HCT116 (cell line): ENCODE measurements at places on chromosomes 1 and 21.

DNA sequence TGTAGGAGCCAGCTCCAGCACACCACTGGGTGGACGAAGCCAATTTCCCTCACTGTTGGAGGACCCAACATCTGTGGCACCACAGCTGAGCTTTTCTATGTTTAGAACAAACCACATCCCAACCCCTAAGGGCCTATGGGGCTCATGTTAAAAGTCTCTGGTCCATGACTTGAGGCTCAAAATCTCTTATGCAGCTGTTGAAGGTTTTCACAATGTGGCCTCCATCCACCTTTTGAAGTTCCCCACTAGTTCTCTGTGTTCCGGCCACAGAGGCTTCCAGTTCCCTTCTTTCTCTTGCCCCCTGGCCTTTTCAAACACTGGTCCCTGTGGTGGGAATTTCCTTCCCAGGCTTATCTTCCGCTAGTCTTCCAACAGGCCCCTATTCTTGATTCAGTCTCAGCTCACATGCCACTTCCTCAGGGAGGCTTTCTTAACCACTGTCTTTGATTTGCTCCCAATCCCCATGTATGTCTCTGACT is 3.9 kb upstream of the IFNLR1 start:
- no peak for DNase-seq

- no peak for DNase-seq
These were observed 257.2 kb downstream of the FGGY start for GRCh38 chr1:59554011-59554663.

- no peak for DNase-seq
These were observed 10.8 kb downstream of the EFCAB14 start for GRCh38 chr1:46708121-46708520.

DNA sequence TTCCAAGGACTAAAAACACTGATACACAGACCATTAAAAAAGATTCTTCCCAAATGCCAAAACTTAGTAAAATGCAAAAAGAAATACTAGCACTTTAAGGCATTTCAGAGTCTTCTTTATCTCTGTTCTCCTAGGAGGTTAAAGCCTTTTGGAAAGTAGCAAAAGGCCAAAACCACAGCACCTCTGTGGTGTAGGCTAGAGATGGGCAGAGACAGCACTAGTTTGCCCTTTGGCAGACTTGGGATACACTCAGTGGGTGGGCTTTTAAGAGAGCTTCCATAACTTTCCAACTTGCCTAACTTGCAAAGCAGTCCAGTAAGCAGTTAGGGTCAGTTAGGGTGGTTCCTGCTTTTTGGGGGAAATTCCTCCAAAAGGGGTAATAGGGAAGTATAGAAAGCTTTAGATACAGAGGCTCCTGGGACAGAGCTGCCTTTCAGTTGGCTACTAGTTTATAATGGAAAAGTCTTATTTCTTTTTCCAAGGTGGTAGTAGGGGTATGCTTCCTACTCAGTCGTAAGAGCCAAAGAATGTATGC is 17.9 kb upstream of the PTCH2 start:
- no peak for DNase-seq

DNA sequence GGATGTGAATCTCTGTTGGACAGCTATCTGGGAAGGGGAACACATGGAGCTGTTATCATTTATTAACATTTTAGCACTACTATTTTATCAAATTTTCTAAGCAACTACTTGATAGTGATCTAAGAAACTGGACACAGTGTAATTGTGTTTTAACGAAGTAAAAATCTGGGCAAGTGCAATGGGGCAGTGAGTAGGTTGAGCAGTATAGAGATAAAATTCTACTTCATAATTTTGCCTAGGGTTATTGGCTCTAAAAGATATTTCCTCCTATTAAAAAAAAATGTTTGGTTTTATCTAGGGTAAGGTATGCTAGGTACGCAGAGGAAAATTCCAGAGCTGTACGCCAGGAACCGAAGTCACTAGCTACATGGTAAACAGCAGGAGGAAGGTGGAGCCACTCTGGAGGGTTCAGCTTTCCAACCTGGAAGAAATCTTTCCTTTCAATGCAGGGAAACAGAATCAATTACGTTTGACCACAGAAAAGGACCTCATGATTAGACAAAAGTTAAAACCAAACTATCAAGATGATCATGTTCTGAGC is 43.3 kb downstream of the BCAR3 start:
- no peak for DNase-seq

- no peak for DNase-seq
These were observed 42.0 kb downstream of the PCSK9 start for GRCh38 chr1:55081188-55081904.

DNA sequence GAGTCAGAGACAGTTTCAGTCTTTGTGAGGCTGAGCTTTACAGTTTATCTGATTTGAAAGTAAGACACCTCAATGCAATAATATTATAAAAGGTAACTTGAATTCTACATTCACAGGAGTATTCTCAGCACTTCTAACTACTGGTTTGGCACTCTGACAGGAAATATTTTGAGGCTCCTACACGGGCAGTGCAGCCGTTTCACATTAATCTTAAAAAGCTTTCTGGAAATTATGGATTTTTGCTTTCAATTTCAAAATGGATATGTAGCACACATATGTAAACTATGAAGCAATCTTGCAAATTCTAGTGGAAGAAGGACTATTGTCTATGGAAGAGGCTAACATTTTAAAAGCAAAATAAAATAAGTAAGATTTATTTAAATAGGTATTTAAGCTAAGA is 262.9 kb upstream of the SNX7 start:
- no peak for DNase-seq

DNA sequence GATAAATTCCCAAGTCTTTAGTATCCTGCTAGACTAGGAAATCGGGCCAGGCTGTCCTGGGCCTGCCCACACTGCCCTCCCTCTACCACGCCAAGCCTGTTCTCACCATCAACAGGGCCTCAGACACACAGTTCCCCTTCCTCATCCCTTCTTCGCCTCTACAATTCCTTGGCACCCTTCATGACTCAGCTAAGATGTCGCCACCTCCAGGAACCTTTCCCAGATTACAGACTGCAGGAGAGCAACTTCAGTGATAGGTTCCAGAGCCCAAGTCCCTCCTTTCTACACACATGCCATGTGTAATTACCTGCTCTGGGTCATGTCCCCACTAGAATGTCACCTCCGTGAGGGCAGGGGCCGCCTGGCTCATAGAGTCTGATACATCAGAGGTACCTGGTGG is 3.3 kb downstream of the RIMS3 start:
- DNase-seq = no peak
